Activated CD4-positive, alpha-beta T cell treated with anti-CD3 and anti-CD28 coated beads, Interleukin-10, Interleukin-2, amounts not matched to agents 100 ng/mL and 50 ng/mL, durations not matched to agents 16 hours and 8 hours (primary cell): ENCODE measurements at places on chromosomes 2 and 18.
A peak's percentile ranks its signal among the peaks of the same experiment; 100 is the strongest.

DNA sequence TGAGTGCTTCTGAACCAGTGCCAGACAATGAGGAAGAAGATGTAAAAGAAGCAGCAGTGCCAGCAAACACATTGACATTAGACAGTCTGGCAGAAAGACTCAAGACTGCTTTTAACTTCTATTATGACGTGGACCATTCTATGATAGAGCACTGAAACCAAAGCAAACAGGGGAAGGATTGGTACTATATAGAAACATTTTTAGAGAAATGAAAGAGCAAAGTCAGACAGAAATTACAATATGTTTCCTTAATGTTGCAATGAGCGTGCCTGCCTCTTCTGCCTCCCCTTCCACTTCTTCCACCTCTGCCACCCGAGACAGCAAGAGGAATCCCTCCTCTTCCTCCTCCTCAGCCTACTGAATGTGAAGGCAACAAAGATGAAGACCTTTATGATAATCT is 39.7 kb downstream of the DHX57 start:
- no peak for DNase-seq

DNA sequence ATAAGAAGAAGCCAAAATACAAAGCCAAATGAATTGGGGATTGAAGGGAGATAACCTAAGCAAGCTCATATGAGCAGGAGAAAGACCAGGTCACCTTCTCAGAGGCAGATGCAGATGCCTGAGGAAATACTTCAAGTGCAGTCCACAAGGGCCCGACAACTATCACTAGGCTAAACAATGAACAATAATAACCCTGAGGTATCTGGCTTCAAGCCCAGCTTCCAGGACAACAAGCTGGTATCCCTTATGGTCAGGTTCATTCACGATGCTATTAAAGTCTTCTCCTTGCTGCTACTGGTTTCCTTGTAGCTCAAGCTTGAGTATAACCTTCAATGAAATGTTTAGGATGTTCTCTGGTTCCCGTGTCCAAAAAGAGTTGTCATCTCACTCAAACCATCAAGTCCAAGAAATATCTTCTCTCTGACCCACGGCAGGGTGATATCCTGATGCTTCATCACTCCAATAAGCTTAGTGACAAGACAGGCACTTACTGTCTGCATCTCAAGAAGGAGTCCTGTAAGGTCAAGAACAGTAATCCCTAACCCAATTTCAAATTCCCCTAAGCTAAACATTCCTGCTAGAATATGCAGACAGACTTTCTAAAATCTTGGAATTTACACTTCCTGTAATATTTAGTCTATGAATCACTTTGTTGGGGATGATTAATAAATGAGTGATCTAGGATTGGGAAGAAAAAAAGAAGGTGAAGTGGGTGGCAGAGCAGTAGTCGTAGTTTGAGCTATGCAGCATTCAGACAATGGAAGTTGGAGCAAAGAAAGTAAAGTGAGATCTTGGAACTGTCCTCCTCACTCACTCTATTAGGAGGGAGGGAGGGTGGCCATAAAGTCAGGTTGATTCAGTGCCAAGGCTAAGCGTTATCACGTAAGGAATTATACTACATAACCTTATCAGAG is 33.1 kb downstream of the CHN1 start:
- DNase-seq: no peak

GRCh38 chr2:222752746-222753145 is 81.3 kb downstream of the MOGAT1 start:
- DNase-seq: no peak

DNA sequence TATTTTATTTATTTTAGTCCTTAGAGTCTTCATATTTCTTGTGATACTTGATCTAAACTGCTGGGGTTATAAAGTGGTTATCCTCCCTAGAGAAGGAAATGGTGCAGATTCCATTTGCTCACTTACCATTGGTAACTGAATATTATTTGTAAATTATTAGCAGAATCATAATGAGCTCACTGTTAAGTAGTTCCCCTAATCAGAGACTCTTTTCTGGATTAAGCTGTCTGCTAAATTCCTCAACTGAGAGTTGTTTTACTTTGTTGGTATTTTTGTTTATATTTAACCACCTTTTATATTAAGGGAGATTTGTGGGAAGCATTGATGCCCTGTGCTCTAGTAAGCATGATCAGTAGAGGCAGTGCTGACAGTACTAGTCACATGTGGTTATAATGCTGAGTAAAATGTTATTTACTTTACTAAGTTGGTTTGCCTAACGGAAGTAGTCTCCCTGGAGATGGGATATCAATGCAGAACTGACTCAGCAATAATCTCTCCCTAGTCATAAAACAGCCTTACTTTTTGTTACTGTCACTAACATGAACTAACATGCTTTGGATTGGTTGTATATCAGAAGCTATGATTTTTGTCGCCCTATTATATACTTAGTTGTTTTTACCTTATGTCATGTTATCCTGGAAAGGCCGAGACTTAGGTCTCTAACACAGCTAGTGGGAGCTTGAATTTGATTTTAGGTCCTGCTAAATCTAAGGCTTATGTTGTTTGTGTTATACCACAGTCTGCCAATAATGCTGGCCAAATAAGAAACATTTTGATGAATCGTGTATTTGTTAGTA is 166.7 kb downstream of the MCFD2 start:
- peak; percentile 17 for DNase-seq

DNA sequence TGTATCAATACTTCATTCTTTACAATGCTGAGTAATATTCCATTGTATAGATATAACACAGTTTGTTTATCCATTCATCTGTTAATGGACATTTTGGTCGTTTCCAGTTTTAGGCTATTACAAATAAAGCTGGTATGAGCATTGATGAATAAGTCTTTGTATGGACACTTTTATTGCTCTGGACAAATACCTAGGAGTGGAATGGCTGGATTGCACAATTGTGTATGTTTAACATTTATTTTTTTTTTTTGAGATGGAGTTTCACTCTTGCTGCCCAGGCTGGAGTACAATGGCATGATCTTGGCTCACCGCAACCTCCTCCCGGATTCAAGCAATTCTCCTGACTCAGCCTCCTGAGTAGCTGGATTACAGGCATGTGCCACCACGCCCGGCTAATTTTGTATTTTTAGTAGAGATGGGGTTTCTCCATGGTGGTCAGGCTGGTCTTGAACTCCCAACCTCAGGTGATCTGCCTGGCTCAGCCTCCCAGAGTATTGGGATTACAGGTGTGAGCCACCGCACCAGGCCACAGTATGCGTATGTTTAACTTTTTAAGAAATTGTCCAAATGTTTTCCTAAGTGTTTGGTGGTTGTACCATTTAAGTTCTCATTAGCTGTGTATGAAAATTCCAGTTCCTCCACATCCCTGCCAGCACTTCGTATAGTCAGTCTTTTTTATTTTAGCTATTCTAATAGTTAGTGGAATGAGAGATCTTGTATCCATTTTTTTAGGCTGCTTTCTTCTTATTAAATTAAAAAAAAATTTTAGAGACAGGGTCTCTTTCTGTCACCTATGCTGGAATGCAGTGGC is 194.9 kb upstream of the HAAO start:
- no peak for DNase-seq

DNA sequence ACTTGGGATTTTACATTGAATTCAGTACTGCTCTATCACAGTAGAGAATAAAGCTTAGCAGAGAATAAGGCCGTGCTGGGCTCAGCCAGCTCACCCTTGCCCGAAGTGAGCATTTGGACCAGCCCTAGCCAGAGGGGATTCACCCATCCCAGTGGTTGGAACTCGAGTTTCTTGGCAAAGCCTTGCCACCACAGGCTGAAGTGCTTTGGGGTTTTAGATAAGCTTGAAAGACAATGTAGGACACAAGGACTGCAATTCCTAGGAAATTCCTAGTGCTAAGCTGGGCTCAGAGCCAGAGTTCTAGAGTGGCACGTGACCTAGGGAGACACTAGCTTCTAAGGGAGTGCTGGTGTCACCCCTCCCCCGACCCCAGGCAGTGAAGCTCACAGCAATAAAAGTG is 28.0 kb downstream of the SERPINB11 start:
- DNase-seq: no peak

- DNase-seq: no peak
These were observed 687.9 kb upstream of the SETBP1 start for GRCh38 chr18:43992741-43993140.

DNA sequence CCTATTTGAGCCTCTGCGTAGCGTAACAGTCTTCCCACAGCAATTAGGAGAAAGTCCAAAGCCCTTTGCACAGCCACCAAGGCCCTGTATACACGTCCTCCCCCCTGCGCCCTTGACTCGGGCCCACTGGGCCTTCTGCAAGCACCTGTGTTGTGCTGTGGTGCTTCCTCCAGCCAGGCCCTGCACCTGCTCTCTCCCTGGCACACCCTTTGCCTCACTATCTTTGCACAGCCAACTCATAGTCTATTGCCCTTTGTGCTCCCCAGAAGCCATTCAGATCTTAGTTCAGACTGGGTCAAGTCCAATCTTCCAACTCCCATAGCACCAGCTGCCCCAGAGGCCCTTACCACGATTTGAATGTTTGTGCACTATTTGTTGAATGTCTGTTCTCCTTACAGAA is 271.6 kb upstream of the MGAT5 start:
- no peak for DNase-seq

DNA sequence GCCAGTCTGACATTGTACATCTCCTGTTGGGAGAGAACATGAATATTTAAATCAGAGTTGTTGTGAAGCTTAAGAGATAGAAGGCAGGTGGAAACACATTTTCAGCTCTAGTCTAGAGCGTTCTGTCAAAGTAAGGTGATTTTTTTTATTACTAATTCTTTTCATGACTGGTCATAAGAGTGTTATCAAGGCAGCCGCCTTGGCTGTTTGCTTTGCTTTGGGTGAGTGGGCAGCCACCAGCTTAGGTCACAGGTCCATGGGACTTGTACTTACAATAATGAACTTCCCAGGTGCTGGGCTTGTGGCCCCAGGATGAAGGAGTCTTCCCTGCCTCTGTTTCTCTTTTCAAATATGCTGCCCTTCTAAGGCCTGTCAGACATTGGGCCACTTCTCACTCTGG is 256.3 kb downstream of the SRBD1 start:
- no peak for DNase-seq

DNA sequence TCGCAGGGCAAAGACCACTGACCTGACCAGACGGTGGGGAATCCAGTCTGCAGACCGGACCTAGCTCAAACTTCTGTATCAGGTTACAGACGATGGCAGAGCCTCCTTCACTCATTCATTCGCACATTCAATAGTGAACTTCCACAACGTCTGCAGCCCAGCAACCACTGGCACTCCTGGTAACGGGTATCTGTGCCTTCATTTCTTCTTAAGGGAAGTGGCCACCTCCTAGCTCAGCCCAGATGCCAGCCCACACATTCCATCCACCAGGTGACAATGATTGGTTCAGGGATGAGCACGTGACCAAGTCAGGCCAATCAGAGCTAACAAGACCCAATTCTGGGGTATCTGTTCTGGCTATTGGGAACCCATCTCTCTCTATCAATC is 15.9 kb upstream of the ARMC9 start:
- no peak for DNase-seq

GRCh38 chr2:113122364-113122763 is 5.0 kb upstream of the IL1RN start:
- no peak for DNase-seq

DNA sequence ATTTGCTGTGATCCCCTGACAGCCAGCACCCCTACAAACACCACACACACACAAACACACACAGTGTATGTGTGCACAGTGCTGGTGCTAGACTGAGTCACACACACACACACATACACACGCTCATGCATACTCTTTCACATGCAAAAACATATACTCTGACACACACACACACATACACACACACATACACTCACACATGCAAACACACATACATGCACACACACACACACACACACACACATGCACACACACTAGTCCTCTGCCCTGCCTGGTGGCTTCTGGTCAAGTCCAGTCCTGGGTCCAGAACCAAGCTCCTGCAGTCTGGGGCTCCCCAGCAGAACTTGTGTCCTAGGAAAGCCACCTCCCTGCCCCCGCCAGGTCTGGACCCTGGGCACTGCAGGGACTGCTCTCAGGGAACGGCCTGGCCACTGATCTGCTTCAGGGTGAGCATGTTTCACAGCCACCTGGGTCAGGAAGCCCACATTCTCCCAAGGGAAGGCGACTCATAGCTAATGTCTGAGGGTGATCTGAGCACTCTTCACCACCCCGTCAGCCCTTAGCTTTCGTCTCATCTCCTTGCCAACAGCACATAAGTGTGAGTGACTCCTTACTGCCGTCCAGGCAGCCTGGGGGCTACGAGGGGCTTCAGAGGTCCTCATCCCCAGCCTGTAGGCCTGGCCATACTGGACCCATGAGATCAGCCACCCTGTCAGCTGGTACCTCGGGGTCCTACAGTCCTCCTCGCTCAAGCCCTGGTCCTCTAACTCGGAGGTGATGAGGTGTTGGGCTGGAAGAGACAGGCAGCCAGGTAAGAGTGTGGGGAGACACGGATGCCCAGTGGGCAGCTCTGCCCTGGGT is 88.1 kb downstream of the MCFD2 start:
- DNase-seq: no peak

- DNase-seq: no peak
These were observed 54.7 kb downstream of the SLC66A2 start for GRCh38 chr18:79896738-79897137.

DNA sequence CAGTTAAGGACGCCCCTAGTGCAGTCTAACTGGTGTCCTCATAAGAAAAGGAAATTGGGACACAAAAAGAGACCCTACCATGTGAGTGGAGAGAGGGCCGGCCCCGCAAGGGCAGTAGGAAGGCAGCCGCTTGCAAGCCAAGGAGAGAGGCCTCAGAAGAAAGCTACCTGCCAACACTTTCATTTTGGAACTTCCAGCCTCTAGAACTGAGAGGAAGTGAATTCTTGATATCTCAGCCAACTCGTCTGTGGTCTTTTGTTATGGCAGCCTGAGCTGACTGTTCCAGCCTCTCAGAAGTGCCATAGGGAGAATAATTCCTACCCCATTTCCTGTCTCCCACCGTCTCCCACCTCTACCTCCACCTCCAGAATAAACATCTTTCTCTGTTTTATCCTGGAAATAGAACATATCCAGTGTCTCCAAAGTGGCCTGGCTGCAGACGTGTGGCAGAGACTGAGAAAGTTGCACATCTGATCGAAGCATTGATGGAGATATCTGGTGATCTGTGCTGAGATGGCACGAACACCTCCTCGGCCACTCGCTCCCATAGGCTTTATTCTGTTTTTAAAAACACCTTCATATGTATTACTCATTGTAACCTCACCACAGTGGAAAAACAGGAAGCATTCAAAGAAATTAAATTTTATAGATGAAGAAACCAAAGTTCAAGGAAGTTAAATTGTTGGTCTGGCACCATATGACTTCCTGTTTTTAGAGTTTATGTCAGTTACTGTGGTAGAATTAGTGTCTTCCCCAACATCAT is 39.5 kb upstream of the MARCO start:
- no peak for DNase-seq

DNA sequence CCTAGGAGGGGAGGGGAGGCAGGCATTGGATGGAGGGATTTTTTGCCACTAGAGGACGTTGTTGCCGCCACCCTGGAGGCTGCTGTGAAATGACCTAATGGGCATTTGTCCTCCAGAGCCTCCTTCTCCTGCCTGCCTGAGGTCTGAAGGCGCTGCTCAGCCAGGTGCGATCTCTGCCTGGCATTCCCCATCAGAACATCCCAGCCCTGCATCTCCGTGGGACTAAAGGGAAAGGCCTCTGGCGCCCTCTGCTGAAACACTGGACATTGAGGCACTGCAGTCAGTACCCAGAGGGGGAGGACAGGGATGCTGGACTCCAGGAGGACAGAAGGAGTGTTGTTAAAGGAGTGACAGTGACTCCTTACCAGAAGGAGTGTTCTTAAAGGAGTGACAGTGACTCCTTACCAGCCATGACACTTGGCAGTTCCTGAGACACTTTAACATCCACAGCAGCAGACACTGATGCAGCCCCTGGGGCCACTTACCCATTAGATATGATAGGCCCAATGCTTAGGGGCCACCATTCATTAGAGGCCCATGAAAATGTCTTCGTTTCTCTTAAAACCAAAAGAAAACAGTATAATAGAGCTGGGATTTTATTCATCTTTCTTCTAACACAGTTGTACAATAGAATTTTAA is 17.0 kb downstream of the THNSL2 start:
- DNase-seq: peak; percentile 27
